Stimulated activated CD8-positive, alpha-beta memory T cell treated with anti-CD3 and anti-CD28 coated beads, Interleukin-4, amount 100 ng/mL, for 4 hours (primary cell): ENCODE measurements at places on chromosomes 11 and 22.
A peak's percentile ranks its signal among the peaks of the same experiment; 100 is the strongest.

- peak; percentile 4 for DNase-seq
These were observed 711 bp downstream of the FDX1 start for GRCh38 chr11:110430267-110431050.

GRCh38 chr11:14310679-14311078 lies 48.3 kb downstream of the RRAS2 start:
- DNase-seq = no peak

DNA sequence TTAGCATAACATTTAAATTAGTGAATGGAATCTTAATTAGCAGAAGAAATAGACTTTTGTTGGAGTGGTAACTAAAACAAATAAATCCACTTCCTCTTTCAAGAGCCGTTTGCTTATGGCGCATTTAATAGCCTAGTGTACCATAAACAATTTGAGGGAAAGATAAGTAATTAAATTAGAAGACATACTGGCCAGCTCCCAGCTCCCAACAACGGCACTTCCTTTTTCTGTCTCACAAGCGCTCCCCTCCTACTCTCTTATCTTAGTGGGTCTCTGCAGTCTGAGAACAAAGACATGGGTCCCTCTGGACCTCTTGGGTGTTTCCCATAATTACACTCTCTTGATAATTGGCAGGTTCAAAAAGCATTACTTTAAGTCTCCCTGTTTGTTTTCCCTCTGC lies 146.0 kb downstream of the OPCML start:
- DNase-seq = no peak

- DNase-seq = no peak
These were observed 34.6 kb downstream of the PARVG start for GRCh38 chr22:44215287-44215686.
